ENCODE measurements at places on chromosomes 4 and X.
A peak's percentile ranks its signal among the peaks of the same experiment; 100 is the strongest.

- DNase-seq: no peak
These were observed 1025.5 kb downstream of the STIM2 start for GRCh38 chr4:27886120-27886519.

DNA sequence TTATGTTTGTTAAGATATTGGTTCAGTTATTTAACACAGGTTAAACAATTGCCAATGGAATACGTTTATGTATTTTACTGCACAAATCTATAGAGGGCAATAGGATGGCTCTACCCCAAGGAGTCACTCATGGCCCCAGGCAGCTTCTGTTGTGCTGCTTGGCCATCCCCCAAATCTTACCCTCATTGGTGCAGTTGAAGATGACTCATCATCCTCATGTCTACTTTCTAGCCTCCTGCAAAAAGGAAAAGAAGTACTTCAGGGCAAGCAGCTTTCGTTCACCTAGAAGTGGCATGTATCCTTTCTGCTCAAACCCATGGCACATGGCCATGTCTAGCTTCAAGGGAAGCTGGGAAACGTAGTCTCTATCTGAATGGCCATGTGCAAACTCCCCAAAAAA, 14.2 kb downstream of the PHOX2B start:
- DNase-seq: no peak

- DNase-seq: no peak
These were observed 25.5 kb upstream of the USO1 start for GRCh38 chr4:75698963-75699228.

GRCh38 chr4:168630445-168631187, 133.8 kb downstream of the PALLD start:
- DNase-seq: peak; percentile 9

GRCh38 chrX:10399043-10399741, 221.2 kb downstream of the MID1 start:
- DNase-seq: no peak

DNA sequence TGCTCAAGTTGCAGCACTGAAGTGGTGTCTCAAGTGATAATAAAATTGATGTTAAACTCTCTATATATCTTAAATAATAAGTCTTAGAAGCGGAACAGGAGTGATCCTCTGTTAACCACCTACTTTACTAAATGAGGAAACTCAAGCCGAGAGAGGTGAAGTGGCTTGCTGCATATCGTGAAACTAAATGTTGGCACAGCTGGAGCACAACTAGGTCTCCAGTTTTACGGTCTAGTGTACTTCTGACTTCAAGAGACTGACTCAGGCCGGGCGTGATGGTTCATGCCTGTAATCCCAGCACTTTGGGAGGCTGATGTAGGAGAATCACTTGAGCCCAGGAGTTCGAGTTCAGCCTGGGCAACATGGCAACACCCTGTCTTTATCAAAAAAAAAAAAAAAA, 35.5 kb upstream of the PLS3 start:
- DNase-seq: no peak

DNA sequence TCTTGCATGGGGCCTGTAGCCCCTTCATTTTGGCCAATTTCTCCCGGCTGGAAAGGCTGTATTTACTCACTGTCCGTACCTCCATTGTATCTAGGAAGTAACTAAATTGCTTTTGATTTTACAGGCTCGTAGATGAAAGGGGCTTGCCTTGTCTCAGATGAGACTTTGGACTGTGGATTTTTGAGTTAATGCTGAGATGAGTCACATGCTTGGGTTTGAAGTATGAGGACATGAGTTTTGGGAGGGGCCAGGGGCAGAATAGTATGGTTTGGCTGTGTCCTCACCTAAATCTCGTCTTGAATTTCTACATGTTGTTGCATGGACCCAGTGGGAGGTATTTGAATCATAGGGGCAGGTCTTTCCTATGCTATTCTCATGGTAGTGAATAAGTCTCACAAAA, 407.6 kb upstream of the NDST3 start:
- no peak for DNase-seq

- no peak for DNase-seq
These were observed 644 bp downstream of the LAMP2 start for GRCh38 chrX:120468479-120468824.

- no peak for DNase-seq
These were observed 279.7 kb upstream of the FSTL5 start for GRCh38 chr4:162443510-162443909.

DNA sequence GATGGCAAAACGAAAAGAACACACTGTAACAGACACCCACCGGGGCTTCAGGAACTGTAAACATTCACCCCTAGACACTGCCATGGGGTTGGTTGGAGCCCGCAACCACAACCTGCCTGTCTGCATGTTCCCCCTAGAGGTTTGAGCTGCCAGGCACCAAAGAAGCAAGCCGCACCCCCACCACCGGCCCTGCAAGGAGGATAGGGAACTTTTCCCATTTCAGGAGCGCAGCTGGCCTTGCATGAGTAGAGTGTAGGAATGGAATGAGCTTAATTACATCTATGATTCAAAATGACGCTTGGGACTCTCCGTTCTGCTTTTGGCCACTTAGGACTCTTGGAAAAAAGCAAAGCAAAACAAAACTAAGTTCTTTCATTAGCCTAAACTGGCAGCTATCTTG, 243.6 kb upstream of the CTSO start:
- DNase-seq: no peak

DNA sequence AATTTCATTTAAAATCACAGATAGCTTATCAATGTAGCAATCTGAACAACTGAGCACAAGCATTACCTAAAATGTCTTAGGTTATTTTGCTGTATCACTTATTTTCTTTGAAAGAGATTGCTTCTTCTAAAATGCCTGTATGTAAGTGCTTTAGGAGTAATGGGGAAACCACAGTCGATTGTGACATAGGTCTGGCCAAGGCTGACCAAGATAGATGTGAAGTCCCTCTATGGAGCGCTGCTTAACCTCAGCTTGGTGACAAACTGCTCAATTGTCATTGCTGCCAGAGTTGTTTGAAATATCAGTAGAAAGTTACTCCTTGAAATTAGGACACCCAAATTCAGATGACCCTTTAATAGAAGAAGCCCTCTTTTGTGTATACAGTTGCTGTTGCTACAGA, 401.9 kb upstream of the NDST4 start:
- peak; percentile 10 for DNase-seq

DNA sequence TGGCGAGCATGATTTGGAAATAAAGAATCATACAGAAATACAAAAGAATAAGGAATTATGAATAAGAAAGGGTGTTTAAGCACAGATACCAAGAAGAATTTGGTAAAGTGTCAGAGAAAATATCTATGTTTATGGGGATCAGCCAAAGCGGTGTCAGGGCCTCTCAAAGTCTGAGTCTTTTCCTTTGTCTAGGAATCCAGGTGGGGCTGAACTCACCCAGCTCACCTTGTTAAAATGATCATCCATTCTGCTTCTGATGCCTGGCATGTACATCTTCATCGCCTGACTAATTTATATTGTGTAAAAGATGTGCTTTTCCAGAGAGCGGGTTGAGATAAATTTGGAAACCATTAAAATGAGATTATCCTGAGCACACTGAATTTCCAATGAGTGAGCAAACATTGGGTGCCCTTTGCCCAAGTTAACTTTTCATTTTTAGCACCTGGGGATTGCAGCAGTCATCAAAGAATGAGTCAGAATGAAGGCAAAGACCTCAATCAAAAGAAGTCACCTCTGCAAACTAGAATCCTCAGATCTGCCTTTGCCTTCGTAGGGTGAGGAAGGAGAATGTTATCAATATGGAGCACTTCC, 141.9 kb upstream of the ANXA3 start:
- DNase-seq: no peak

DNA sequence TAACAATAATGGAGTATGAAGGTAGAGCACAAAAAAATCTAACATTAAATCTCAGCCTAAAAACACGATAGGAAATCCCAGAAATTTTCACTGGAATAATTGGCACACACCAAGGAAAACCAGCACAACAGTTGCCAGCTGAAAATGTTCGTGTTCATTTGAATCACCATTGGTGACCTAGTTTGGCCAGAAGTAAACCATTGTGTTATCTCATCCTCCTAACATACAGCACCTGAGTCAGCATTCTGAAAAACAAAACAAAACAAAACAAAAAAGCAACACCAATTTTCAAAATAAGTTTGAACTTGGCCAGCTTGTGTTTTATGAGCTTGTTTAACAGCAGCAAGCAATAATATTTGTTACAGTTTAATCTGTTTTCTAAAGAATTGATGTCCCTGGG, 41.1 kb downstream of the UCHL1 start:
- DNase-seq: no peak

DNA sequence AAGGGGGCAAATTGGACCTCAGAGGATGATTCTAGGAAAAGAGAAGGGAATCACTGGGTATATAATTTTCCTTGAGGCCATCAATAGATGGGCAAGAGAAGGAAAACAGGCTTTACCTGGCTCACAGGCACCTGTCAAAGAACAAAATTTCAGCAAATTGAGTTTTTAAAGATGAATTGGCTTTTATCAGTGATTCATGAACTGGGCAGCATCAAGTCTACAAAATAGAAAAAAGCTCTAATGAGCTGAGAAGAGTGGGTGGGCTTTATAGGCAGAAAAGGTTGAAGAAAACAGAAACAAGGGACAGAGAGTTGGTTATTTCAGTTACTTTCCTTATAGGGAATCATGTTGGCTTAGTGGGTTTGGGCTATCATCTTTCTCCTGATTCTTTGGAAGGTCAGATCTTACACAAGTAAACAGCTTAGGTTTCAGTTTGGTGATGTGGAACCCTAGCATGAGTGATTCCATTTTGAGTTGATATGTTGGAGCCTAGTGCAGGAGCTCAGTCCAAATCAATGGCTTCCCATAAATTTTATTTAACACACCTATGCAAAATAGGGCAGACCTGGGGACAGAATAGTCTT, 120.7 kb upstream of the MED14 start:
- DNase-seq: no peak

- DNase-seq: no peak
These were observed 13.4 kb downstream of the CTBP1 start for GRCh38 chr4:1235381-1236102.

- DNase-seq: no peak
These were observed 66.6 kb downstream of the ATXN3L start for GRCh38 chrX:13253223-13253622.

- DNase-seq: no peak
These were observed 7.7 kb downstream of the SCML1 start for GRCh38 chrX:17744896-17745523.

GRCh38 chrX:154540897-154541535, 5.6 kb downstream of the G6PD start:
- DNase-seq: no peak

DNA sequence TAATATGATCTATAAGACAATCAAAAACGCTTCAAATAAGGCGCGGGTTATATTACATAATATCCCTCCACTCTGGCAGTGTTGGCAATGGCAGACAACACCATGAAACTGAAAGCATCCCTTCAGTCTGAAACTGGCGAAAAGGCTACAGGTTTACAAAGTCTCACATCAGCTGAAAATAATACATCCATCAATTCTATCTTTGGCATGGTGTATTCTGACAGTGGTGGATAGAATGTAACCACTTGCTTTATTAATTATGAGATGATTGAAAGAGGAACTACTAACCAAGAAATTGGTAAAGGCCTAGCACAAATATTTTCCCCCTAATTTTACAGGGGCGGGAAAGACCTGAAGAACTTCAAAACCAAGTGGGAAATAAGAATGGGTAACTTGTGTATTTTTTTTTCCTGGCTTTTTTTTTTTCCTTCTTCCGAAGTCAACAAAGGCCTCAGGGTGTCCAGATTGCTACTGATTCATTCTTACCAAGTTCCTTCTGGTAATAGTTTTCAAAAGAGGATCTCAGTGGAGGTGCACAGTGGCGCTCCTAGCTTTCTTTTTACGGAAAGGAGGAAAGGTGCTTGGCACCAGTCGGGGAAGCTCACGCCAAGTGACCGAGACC, 728 bp downstream of the UBA6 start:
- peak; percentile 53 for DNase-seq

- peak; percentile 65 for DNase-seq
These were observed 964 bp upstream of the HMGB2 start for GRCh38 chr4:173334891-173335752.

DNA sequence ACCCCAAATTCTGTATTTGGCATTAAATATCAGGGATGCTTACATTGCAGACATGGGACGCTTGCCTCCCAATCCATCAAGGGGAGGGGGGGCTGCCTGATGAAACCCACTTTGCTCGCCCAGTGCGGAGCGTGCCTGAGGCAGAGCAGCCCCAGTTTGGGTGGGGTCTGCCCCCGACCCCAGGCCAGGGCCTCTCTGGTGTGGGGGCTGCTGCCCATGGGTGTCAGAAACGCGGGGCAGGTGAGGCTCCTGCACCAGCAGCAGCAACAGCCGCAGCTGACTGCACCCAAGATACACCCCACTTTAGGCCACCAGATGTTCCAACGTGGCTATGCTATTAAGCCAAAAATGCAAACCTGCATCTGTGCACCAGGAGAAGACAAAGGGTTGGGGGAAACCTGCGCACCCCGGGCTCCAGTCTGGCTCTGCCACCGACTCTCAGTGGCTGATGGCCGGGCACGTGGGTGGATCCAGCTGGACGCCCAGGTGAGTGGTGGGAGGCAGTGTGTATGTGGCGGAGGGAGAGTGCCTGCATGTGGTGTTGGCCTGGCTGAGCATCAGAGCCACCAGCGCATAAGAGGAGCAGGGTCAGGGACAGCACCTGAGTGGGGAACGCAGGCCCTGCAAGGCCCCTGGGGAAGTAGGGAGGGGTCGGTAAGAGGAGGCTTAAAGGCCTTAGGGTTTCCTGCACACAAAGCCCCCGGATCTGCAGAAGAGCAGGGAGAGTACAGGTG, 86.2 kb downstream of the ABLIM2 start:
- DNase-seq: no peak

- peak; percentile 76 for DNase-seq
These were observed 114.0 kb downstream of the RBM47 start for GRCh38 chr4:40515398-40516293.

DNA sequence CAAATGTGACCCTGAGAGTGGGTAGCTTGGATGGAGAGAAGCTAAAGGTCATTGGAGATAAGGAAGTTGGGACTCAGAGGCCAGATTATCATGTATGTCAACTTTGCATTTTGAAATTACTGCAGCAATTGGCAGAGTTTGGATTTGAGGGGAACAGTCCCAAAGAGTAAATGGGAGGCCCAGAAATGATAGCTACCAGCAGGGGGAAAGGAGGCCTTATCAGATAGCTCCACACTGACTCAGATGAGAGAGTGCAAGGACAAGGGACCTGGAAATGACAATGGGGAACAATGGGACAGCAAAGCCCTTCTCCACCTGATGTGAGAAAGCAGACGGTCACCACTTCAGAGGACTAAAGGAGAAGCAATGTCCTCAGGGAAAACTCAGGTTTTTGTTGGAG, 201.5 kb upstream of the JADE1 start:
- DNase-seq: no peak

GRCh38 chr4:16000708-16001483, 37.9 kb upstream of the FGFBP2 start:
- no peak for DNase-seq

DNA sequence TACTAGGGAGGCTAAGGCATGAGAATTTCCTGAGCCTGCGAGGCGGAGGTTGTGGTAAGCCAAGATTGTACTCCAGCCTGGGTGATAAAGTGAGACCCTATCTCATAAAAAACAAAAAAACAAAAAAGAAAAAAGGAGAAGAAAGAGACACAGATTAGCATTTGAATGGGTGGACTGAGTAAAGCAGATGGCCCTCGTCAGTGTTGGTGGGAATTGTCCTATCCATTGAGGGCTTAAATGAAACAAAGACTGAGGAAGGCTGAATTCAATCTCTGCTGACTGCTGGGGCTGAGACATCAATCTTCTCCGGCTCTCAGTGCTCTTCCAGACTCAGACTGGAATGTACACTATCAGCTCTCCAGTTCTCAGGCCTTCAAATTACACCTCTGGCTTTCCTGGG, 136.8 kb downstream of the SLC7A11 start:
- no peak for DNase-seq

GRCh38 chr4:167222099-167222498, 12.2 kb downstream of the SPOCK3 start:
- DNase-seq: peak; percentile 69

Measured in inflammatory macrophage treated with lipopolysaccharide for 1 hour (primary cell).